Activated CD4-positive, alpha-beta T cell treated with anti-CD3 and anti-CD28 coated beads for 36 hours (primary cell): ENCODE measurements at places on chromosomes 5 and 9.

- no peak for DNase-seq
Observed at GRCh38 chr5:123690821-123691220, 178.8 kb downstream of the CSNK1G3 start.

DNA sequence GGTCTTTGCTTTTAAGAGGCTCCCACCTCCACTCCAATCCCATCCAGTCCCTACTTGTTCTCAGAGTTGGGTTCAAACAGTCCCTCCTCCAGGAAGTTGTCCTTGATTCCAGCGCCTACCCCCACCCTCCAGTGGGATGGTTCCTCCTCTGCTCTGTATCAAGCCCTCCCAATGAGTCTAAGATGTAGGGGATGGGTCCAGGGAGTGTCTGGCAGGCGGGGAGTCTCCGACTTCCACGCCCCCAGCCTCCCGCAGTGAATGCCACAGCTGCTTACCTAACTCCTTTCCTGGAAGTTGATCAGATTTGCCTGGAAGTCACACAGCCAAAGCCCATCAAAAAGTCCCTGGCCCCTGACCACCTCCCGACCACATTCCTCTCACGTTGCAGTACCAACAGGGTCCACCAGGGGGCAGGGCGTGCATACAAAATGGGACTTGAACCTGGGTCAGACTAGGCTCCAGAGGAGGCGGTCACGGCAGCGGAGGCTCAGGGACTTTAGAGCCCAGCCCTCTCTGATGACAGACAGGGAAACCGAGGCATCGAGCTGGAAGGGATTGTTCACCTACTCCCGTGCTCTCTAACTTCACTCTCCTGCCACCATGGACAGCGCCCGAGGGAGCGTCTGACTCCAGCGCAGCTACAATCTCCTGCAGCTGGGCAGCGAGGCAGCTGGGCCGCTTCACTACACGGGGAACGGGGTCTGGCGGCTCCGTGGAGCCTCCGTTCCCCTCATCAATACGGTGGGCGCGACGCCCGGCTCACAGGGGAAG, 25.0 kb upstream of the TDRD7 start:
- DNase-seq: peak; percentile 86

DNA sequence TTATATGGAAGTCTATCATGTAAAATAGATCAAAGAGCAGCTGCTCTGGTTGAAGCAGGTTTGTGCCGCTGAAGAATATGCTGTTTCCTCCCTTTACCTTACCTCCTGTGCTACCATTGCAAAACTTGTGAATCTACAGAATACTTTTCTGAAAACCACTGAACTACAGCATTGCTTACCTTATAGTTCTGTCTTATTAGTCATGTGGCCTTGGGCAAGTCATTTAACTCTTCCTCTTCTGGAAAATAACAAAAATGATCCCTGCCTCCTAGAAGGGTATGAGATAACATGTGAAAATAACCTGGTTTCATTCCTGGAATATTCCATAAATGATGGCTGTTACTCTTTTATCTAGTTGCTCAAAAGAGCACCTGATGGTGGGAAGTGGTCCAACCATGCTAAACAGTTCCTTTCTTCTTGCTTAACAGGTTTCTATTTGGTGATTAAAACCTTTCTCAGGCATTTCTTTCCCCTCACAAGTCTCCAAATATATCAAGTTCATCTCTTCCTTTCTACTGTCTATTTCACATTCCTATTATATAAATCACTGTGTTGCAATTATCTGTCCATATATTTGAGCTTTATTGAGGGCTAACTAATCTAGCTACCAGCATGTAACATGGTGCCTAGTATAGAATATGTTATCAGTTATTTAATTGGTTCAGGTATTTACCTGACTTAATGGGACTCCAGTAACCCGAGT, 15.0 kb downstream of the TRIM32 start:
- no peak for DNase-seq

DNA sequence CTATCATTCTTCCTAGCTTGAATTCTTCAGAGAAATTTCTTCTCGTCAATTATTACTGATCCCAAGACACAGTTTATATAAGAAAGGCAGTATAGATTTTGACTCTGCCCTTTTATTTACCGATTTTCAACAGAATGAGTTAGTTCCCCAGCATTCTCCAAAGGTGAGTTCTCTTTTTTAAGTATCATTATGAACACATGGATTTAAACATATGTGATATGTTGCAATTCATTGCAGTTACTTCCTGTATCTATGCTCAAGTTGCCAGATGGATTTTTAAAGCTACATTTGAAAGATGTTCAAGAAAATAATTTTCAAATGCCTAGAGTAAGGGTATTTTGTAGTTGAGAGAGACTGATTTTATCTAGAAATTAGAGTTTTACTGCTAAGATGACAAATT, 8.4 kb downstream of the WDR41 start:
- no peak for DNase-seq

GRCh38 chr9:77215874-77216273, 38.5 kb downstream of the VPS13A start:
- DNase-seq: no peak

DNA sequence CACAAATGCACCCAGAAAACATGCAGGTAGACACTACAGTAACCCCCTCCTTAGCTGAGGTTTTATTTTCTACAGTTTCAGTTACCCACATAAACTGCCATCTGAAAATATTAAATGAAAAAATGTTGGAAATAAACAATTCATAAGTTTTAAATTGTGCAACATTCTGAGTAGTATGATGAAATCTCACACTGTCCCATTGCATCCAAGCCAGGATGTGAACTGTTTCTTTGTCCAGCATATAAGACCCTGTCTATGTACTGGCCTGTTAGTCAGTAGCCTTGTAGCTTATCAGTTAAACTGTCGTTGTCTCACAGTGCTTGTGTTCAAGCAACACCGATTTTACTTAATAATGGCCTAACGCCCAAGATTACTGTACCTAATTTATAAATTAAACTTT, 630.5 kb downstream of the ANXA1 start:
- no peak for DNase-seq

DNA sequence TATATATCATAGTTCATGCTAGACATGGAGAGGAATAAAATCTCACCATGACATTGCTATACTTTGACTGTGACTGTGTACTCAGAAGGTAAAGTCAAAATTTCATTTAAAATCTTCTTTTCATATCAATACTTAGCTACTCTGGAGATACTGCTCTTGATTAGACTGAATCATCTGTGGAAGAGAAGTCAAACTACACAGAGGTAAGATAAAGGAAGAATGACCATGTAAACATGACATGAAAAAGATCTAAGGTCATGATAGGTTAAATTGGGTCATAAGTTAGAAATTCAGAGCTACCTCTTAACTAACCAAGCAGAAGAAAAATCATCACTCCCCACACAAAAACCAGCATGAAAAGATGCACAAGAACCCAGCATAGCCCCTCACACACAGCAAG, 44.8 kb upstream of the RLN1 start:
- no peak for DNase-seq

DNA sequence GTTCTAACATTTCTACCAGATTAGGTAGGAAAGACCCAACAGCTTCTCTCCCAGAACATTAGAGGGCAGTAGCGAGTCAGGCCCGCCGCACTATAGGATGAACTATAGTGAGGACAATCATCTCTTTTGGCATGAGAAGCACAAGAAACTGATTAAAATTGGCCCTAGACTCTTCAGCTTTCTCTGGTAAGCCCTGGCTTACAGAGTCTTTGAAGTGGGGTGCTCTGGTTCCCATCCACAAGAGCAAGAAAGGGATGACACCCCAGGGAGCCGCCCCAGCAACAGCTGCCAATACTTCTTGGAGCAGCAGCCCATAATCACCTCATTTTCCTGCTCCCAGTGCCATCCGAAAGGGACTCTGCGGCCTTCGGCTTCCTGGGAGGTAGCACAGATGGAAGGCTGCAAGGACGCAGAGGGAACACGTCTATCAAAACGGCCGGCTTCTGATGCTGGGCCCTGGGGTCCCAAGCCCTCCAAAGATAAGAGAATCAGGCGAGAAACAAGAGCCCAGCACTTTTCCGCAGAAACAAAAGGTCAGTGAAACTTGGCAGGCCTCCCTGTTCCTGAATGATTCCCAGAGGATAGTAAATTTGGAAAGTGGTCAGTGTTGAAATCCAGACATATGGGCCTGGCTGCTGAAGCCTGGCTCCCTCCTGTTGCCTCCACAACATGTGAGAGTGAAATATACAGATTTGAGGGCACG, 69.3 kb downstream of the HSD17B3 start:
- peak; percentile 66 for DNase-seq

- DNase-seq: no peak
Observed at GRCh38 chr9:133453651-133454050, 6.1 kb upstream of the CACFD1 start.

GRCh38 chr5:83494666-83495065, 23.1 kb downstream of the VCAN start:
- DNase-seq: no peak

- DNase-seq: peak; percentile 67
Observed at GRCh38 chr9:37390759-37391158, 31.7 kb upstream of the GRHPR start.

DNA sequence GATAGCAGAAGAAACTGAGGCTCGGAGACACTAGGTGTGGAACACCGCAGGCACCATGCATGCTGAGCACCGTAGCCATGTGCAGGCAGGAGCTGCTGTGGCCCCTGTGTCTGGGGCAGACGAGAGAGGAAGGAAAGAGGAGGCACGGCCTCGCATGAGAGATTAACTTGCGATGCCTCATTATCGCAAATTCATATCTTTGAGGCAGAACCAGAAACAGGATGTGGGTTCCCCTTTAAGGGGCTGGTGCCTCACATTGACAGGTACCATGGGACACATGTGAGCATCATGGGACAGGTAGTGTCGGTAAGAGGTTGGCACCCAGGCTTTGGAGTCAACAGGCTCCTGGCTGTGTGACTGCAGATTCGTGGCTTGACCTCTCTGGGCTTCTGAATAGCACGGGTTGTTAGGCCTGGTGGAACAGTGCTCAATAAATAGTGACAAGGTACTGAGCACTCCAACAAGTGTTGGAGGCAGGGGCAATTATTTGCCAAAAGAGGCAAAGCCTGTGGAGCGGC, 40.8 kb downstream of the NAIF1 start:
- peak; percentile 85 for DNase-seq

GRCh38 chr5:35618304-35618636, 607 bp downstream of the SPEF2 start:
- no peak for DNase-seq

- no peak for DNase-seq
Observed at GRCh38 chr9:125854553-125855275, 107.5 kb downstream of the PBX3 start.

- no peak for DNase-seq
Observed at GRCh38 chr9:4541856-4542255, 51.6 kb downstream of the SLC1A1 start.

GRCh38 chr5:143889986-143890385, 78.0 kb downstream of the HMHB1 start:
- DNase-seq: no peak

DNA sequence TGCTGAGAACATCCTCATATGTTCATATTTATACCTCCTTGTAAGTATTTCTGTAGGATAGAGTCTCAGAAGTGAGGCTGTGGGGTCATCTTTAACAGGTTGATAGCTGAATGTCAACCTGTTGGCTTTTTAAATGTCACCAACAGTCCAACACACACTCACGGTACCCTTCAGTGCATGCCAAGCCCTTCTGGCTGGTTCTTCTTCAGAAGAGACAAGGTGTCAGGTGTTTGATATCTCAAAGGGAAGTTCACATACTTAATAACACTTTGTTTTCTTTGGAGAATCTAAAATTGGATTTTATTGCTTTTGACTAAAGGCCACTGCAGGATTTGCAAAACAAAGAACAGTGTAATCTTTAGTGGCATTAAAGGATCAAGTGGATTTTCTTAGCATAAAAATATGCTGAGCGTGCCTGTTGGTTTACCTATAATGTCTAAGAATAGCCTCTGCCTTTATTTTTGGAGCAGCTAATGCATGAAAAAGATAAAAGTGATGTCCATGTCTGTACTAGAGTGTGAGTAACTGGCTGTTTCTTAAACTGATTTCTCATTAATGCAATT, 58.2 kb downstream of the RGS3 start:
- DNase-seq: no peak

DNA sequence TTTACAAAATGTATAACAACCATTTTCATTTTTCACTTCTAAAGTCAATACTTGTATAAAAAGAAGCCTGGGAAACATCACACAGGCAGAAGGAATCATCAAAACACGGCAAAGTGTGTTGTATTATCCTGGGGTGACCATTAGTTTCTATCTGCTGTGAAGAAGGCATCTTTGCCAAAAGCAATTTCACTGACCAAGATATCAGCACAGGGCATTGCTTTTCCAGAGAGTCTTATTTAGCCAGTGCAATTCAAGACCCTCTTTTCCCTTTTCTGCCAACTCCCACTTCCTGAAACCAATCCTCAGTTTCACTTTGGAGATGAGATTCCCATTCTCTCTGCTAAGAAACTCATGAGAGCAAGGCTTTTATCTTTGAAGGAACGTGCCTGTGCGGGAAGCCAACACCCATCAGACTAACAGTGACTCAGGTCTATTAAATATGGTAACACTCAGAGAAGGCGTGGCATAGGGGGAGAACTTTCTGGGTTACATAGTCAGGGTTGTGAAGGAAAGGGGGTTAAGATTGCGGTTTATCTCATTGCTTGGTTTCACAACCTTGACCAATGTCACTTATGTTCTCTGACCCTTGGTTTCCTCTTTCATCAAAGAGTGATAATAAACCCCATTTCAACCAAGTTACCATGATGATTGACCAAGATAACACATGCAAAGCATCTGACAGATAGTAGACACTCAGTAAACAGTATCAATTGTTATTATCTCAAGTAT, 666.9 kb upstream of the KLF4 start:
- no peak for DNase-seq

- DNase-seq: no peak
Observed at GRCh38 chr5:81517462-81517861, 123.5 kb upstream of the ACOT12 start.

DNA sequence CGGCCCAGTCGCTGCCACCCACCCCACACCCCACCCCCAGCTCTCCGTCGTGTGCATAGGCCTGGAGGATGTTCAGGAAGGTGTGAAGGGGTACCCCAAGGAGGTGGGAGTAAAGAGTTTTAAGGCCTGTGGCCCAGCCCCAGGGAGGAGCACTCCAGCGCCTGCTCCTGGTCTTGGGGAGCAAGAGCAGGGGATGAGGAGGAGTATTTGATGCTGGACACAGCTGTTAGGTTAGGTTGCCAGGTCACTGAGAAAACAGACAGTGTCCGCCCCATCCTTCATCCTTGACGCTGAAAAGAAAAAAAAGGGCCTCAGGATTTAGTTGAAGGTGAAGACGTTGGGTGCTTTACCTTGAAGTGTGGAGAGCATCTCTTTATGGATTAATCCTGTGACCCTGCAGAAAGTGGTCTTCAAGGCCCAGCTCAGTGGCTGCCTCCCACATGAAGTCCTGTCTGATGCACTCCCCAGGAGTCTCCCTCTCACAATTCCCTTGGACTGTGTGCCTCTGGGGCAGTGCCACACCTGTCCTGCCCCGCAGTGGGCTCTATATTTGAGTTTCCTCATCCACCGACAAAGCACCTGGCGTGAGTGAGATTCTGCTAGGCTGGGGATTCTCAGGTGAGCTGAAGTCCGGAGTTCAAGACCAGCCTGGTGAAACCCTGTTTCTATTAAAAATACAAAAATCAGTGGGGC, 101.8 kb downstream of the SPRY4 start:
- no peak for DNase-seq
